CD4-positive, CD25-positive, alpha-beta regulatory T cell (primary cell): ENCODE measurements at places on chromosomes 6 and 20.

DNA sequence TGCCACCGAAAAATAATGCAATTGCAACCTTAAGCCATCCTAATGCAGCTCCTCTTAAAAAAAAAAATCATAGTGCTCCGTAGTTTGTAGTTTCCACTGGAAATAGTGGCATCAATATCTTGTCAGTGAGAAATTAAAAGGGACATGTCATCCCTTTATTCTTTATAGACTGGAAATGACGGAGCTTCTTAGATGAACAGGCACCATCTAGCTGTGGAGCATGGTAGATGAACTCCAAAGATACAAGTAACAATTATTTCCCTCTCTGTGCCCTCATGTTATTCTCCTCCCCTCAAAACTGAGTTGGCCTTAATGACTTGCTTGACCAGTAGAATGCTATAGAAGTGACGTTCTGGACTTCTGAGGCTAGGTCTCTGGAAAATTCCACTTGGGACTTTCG, 268.1 kb upstream of the SPTLC3 start:
- no peak for DNase-seq

DNA sequence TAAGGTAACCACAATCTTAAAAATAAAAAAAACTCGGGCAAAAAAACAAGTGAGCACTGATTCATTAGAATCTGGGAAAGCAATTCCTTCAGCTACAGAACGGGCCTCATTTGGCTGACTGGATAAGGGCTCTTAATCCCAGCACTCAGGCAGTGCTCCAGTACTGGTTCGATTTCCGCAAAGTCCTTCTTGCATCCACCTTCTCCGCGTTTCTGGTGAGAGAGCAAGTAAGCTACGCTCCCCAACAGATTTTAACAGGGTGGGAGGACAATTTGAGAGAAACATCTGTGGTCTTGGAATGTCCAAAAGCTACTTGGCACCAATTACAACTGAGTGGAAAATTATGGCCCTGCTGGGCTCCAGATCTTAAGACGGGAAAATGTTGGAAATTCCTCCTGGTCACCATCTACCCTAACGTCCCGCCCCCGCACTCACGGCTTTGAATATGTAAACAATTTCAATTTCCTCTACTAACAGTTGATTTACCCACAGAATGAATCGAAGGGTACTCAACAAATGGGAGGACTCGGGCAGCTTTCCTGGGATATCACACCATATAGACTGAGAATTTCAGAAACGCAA, 18.1 kb upstream of the ZSCAN9 start:
- DNase-seq: no peak

- DNase-seq: no peak
Observed at GRCh38 chr6:45929421-45930361, 86.0 kb downstream of the CLIC5 start.

DNA sequence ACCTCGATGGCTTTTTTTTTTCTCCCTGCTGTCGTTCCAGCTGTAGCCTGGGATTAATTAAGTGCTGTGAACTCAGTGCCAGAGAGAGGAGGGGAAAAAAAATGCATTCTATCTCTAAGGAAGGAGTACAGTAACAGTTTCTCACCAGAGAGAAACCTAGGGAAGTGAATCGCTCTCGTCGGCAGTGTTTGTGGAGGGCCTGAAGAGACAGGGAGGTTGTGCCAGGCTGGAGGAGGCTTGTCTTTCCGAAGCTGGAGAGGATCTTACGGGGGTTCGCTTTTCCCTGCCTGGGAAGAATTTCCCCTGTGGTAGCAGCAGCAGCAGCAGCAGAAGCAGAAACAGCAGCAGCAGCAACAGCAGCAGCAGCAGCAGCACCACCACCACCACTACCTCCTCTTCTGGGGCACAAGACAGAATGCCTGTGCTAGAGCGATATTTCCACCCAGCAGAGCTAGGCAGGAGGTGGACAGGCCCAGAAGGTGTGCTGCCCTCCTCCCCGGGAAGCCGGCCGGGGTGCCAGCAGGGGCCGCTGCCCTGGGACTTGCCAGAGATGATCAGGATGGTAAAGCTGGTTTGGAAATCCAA, 186.5 kb downstream of the PDE7B start:
- no peak for DNase-seq

DNA sequence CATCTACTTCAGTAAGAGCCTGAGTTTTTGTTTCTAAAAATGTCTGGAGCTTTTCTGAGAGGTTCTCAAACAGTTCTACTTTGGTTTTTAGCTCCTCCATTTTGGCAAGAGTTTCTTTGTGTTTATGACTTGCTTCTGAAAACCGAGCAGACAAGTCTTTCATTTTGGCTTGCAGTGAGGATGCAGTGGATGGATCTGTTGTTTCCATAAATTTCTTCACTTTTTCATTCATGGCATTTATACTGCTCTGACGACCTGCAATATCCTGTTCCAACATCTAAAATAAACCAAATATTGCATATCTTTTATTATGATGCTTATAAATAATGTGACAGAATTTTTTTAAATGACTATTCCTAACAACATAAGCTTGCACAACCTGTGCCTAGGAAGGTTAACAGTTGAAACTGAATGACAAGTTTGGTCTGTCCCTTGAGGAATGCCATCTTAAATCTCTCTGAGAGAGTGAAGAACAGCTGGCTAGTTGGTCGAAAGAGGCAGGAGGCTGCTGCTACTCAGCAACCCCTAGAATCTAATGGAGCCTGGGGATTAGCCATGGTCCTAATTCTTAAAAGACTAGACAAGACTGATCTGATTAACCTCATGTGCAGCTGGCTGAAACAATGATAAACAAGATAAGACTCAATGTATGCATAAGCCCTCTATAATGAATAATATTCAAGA, 69.8 kb downstream of the DST start:
- DNase-seq: no peak

GRCh38 chr6:30821862-30822784, 62.2 kb upstream of the DDR1 start:
- DNase-seq: peak; percentile 57

DNA sequence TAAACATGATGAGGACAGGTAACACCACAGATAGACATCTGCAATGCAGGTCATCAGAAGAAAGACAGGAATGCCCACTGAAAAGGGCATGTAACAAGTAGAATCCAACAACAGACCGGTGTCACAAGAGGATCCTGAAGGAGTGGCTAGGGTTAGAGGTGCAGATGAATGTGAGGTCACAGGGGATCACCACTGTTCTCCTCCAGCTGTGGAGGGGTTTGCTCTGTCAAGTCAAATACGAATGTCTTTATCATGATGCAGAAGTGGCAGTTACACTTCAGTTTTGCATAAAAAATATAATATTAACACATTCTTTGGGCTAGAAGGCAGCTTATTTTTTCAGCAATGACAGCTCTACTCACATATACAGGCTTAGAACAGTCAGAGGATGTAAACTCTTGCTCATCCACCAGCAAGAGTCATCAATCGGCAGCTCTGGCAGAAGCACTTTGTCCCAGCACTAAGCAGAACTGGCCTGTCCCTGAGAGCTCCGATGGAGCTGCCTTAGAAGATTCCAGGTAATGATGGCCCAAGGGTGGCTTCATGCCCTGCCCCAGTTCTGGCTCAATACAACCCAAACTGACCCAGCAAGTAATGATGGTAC, 130.4 kb upstream of the TRAF3IP2 start:
- no peak for DNase-seq
